ENCODE measurements at places on chromosomes 11 and 22.

DNA sequence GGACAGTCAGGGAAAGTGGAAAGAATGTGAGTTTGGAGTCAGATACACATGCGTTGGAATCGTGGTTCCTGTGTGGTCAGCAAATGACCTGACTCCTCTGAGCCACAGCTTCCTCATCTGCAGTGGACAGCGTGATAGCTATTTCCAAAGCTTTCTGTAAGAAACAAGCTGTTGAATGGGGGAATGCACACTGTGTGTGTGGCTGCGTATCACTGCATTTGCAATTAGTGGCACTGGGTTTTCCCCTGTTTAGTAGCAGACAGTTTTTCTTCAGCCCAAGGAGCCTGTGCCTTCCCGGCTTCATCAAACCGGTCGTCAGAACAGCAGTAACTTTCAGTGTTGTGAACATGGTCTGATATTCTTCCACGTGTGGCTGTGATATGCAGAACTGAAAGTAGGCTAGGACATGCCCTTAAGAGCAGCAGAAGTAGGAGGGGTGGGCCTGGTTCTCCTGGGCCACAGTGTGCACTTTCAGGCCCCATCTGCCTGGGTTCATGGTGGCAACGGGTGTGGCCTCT, 121.5 kb downstream of the RRAS2 start:
- DNase-seq: no peak
- no peak overlapping the region for H3K4me3 ChIP-seq
- H3K36me3 ChIP-seq: no peaks in the 10 kb centered on the region
- peaks cover 2% of the 10 kb centered on the region for H3K4me1 ChIP-seq
- H3K27me3 ChIP-seq: no peaks in the 10 kb centered on the region

DNA sequence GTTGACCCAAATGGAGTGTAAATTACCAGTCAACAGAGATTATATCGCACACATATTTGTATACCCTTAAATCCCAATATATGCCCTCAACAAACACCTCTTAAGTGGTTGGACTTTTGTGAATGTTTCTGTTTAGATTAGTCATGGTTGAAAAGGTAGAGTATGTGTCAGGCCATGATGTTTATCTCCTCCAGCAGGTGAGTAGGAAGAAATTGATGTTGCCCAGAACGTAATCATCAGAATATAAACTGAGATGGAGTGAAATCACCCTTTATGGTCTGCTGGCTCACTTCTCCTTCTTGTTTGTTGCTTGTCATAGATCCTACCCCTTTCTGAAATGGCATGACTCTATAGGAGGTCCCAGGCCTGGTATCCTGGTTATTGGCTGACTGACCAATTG, 431.8 kb downstream of the ETS1 start:
- H3K4me1 ChIP-seq: no peaks in the 10 kb centered on the region
- no peaks in the 10 kb centered on the region for H3K36me3 ChIP-seq
- H3K27me3 ChIP-seq: no peaks in the 10 kb centered on the region
- no peak overlapping the region for H3K27ac ChIP-seq
- DNase-seq: no peak

DNA sequence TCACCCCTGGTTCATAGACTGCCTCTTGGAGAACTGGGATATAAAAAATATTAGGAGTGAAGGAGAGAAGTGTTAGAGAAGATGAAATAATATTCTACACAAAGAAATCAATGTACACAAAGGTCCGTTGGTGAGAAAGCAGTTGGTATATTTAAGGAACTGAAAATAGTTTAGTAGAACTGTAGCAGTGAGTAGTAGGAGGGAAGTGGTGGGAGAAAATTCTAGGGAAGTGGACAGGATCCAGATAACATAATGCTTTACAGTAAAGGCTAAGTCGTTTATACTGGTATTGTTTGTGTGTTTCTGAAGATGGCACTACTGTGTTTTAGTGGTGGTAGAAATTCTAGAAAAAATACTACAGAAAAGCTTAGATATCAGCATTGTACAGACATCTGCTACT, 120.8 kb upstream of the CHORDC1 start:
- H3K27me3 ChIP-seq: no peaks in the 10 kb centered on the region
- no peak overlapping the region for H3K4me3 ChIP-seq

DNA sequence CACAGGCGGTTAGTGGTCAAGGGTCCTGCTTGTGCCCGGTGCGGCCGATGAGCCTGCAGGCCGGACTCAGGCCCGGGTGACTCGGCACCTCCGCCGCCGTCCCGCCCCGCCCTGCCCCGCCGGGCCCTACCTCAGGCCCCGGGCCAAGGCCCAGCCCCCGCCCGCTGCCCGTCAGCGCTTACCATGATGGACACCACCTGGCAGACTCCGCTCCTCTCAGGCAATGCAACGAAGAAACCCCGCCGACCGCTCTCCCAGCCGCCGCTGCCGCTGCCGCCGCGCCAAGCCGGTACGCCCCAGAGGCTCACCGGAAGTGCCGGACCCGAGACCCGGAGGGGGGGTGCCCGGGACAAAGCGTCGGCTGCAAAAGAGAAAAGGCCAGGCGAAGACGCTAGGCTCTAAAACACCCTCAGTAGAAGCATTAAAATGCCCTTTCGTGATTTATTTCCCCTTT, at the start of gene UFD1:
UFD1 (minus strand) TSS at position 293 of the 454 bp plus-strand sequence; CDS start at position 185, 108 bp downstream.
- H3K4me1 ChIP-seq: peaks cover 23% of the 10 kb centered on the region
- peak within 1 kb of the TSS; percentile 96 for H3K4me3 ChIP-seq
- H3K27ac ChIP-seq: peak within 1 kb of the TSS; percentile 99
- DNase-seq: peak; percentile 85
- no peaks in the 10 kb centered on the region for H3K27me3 ChIP-seq

GRCh38 chr22:20638507-20638870, 131.1 kb downstream of the MED15 start:
- no peaks in the 10 kb centered on the region for H3K36me3 ChIP-seq
- no peak for DNase-seq
- no peak overlapping the region for H3K27ac ChIP-seq
- no peaks in the 10 kb centered on the region for H3K4me1 ChIP-seq

DNA sequence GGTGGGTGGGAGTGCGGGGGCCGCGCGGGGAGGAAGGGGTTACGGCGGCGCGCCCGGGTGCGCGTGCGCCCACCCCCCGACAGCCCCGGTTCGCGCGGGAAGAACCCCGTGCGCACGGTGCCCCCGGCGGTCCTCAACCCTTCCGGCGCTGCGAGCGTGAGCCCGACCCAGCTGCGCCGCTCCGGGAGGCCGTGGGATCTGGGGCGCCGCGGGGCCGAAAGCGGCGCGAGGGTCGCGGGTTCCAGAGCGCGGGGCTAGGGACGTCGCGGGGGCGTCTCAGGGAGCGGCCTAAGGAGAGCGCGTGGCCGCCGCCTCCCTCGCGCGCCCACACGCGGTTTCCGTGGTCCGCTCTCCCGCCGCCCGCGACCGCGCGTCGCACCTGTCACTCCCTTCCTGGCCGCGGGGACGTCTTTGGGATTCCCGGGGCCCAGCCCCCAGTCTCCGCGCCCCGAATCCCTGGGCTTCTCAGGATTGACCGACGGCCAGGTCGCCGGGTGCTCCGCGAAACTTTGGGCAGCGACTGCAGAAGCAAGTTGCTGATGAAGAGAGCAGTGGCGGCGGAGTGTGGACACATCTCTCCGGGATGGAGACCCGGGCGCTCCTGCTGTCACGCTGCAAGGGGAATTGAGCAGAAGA, 582 bp downstream of the SREBF2 start:
- peaks cover 47% of the 10 kb centered on the region for H3K4me1 ChIP-seq
- H3K27me3 ChIP-seq: no peaks in the 10 kb centered on the region
- H3K27ac ChIP-seq: peak overlapping the region; percentile 97
- H3K4me3 ChIP-seq: peak overlapping the region; percentile 96
- H3K36me3 ChIP-seq: peaks cover 20% of the 10 kb centered on the region
- peak; percentile 59 for DNase-seq

GRCh38 chr11:78660471-78660870, 85.8 kb upstream of the NARS2 start:
- H3K4me1 ChIP-seq: peaks cover 8% of the 10 kb centered on the region
- no peaks in the 10 kb centered on the region for H3K27me3 ChIP-seq
- H3K36me3 ChIP-seq: no peaks in the 10 kb centered on the region
- H3K4me3 ChIP-seq: no peak overlapping the region

- DNase-seq: no peak
- peaks cover 28% of the 10 kb centered on the region for H3K4me1 ChIP-seq
- no peaks in the 10 kb centered on the region for H3K27me3 ChIP-seq
- H3K4me3 ChIP-seq: no peak overlapping the region
- peaks cover 31% of the 10 kb centered on the region for H3K36me3 ChIP-seq
Observed at GRCh38 chr22:19218541-19219233, 40.2 kb upstream of the SLC25A1 start.

DNA sequence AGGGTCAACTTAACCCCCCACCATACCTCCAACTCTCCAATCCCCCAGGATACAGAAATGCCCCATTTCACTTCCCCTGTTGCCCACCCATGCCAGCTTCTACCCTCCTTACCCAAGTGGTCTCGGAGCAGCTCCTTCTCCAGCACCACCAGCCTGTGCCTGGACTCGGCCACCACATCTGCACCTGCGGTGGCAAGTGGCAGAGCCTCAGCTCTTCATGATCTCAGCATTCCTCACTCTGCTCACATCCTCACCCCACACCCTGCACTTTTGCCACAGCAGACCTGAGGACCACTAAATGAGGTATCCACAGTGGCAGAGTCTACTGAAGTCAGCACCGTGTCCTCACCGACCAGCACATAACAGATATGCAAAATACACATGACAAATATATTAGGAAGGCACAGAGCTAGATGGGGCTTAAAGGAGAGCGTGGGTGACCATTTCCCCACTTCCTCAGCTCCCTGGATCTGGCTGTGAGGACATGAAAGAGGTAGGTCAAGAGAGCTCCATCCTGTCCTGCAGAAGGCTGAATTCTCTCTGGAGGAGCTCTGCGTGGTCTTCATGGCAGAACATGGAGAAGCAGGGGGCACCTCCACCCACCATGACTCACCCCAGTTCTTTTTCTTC, 9.7 kb downstream of the NHERF4 start:
- DNase-seq: no peak
- no peak overlapping the region for H3K27ac ChIP-seq
- peak overlapping the region; percentile 57 for H3K4me3 ChIP-seq
- peaks cover 28% of the 10 kb centered on the region for H3K4me1 ChIP-seq
- H3K27me3 ChIP-seq: no peaks in the 10 kb centered on the region

DNA sequence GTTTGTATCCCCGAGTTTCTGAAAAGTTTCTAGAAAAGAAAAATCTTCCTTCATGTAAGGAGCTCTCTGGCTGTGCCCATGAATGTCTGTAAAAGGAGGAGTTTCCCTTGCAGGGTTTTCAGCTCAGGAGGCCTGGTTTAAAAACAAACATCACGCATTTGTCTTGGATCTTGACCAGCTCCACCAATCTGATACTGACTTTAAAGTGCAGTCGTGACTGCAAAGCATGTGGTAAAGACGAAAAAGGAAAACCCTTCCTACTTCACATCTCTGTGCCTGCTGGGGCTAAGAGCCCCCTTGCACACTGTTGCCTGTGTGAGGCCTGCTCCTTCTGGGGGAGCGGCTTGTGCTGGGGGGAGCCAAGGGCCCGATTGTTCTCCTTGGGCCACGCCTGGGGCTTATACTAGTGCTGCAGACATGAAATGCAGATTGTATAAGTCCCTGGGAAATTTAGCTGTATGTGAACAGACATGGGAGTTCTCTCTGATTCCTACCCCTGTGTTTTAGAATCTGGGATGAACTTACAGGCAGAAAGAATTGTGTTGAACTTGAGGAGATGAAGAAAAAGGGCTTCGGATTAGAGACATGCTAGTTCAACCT, 62.1 kb downstream of the ADAMTS15 start:
- no peak for DNase-seq
- no peak overlapping the region for H3K4me3 ChIP-seq
- H3K4me1 ChIP-seq: peaks cover 14% of the 10 kb centered on the region
- H3K27ac ChIP-seq: no peak overlapping the region
- H3K36me3 ChIP-seq: peaks cover 30% of the 10 kb centered on the region

DNA sequence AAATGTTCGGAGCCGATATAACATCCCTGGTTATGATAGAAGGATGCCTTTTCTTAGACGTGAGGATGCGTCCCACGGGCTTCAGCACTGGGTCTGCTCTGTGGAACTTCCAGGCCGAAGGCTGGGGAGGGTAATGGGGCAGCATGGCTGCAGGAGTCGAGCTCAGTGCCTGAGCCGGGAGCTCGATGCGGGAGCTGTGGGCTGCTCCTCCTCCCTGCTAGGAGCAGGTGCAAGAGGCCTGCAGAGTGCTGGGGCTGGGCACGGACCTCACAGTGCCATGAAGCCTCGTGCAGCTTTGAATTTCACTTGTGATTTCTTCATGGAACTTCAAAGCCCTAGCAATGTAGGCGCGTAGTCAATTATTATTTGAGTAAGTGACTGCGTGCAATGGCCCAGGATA, 6.0 kb downstream of the TUBA8 start:
- no peaks in the 10 kb centered on the region for H3K36me3 ChIP-seq
- no peak overlapping the region for H3K4me3 ChIP-seq
- peaks cover 3% of the 10 kb centered on the region for H3K27me3 ChIP-seq

- no peaks in the 10 kb centered on the region for H3K36me3 ChIP-seq
- H3K4me1 ChIP-seq: no peaks in the 10 kb centered on the region
- peaks cover 20% of the 10 kb centered on the region for H3K27me3 ChIP-seq
- H3K4me3 ChIP-seq: no peak overlapping the region
- DNase-seq: peak; percentile 1
Observed at GRCh38 chr22:46050451-46050845, 73.5 kb upstream of the WNT7B start.

DNA sequence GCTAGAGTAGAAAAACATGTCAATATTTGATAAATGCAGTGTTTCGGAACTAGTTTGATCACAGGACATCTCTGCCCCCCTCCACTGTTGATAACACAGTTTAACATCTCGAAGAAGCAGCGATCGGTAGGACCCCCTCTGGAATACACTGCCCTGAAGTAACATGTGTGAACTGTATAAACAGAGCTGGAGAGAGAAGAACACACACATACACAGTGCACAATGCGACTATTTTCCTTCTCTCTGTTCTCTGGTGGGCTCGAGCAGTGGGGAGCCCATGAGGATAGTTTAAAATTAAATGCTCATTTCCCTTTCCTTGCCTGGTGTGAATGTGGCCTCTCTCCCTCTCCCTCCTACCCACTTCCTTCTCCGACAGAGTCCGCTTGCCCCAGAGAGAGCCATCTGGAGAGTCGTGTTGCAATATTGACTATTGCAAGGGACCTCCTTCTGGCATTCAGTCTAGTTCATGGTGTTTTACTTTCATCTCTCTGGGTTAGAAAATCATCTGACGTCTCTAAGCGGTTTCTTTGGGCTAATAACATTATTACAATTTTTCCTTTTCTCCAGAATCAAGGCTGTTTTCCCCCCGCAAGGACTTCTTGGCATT, 51.6 kb upstream of the BARX2 start:
- peaks cover 49% of the 10 kb centered on the region for H3K4me1 ChIP-seq
- no peak overlapping the region for H3K4me3 ChIP-seq

GRCh38 chr22:30243661-30244060, 2.9 kb downstream of the LIF start:
- peaks cover 41% of the 10 kb centered on the region for H3K4me1 ChIP-seq
- no peak overlapping the region for H3K4me3 ChIP-seq
- H3K36me3 ChIP-seq: peaks cover 12% of the 10 kb centered on the region
- H3K27me3 ChIP-seq: no peaks in the 10 kb centered on the region
- H3K27ac ChIP-seq: no peak overlapping the region

DNA sequence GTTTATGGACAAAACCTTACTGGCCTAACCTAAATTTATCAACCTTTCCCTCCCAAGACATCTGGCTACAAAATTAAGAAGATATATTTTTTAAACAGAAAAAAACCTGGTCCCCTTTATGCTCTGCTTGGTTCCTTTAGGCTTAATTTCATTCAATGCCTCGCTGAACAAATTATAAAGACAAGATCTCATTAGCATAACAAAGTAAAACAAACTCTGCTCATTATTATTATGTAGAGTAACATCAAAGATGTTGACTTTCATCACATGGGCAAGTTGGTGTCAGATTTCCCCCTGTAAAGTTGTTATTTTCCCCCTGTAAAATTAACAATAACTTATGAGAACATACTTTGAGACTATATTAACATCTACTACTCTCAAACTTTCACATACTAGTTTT, 11.0 kb downstream of the RRAS2 start:
- H3K27me3 ChIP-seq: no peaks in the 10 kb centered on the region
- peak overlapping the region; percentile 16 for H3K27ac ChIP-seq
- peak overlapping the region; percentile 19 for H3K4me3 ChIP-seq
- DNase-seq: no peak
- H3K36me3 ChIP-seq: peaks cover 11% of the 10 kb centered on the region
- peaks cover 63% of the 10 kb centered on the region for H3K4me1 ChIP-seq

All from WTC11 (cell line).